ENCODE measurements at places on chromosomes 4 and X. TPM values are rescaled to one million over a fixed set of nuclear protein-coding genes. Genes with fewer than 3 reads are reported as not detected.

CPE gene
- total RNA-seq: 1.4 TPM

PHEX gene
- 0.34 TPM for total RNA-seq

COX7B2 gene
- total RNA-seq: not detected

GAGE13 gene
- total RNA-seq: not detected

FAM9B gene
- not detected for total RNA-seq

ABCG2 gene
- 22.4 TPM for total RNA-seq

CCDC110 gene
- not detected for total RNA-seq

PYURF gene
- total RNA-seq: 46.6 TPM

XKRX gene
- 0.29 TPM for total RNA-seq

FAM184B gene
- not detected for total RNA-seq
